ENCODE measurements at places on chromosomes 5 and 9. TPM values are rescaled to one million over a fixed set of nuclear protein-coding genes. Genes with fewer than 3 reads are reported as not detected.

Gene BTNL3
- total RNA-seq: not detected

Gene DAB2IP
- not detected for total RNA-seq

Gene NUP214
- 67.4 TPM for total RNA-seq

Gene ADAMTS2
- total RNA-seq: not detected

GRCh38 chr5:58075907-58076306 lies 384.0 kb downstream of the PLK2 start:
- no peaks in the 10 kb centered on the region for H3K36me3 ChIP-seq
- no peak overlapping the region for H3K27ac ChIP-seq
- DNase-seq: no peak
- no peaks in the 10 kb centered on the region for H3K4me1 ChIP-seq
- H3K4me3 ChIP-seq: no peak overlapping the region
- H3K27me3 ChIP-seq: no peaks in the 10 kb centered on the region

GRCh38 chr9:95341293-95341962 lies 23.9 kb upstream of the FANCC start:
- no peak for DNase-seq
- no peak overlapping the region for H3K4me3 ChIP-seq
- no peaks in the 10 kb centered on the region for H3K36me3 ChIP-seq

DNA sequence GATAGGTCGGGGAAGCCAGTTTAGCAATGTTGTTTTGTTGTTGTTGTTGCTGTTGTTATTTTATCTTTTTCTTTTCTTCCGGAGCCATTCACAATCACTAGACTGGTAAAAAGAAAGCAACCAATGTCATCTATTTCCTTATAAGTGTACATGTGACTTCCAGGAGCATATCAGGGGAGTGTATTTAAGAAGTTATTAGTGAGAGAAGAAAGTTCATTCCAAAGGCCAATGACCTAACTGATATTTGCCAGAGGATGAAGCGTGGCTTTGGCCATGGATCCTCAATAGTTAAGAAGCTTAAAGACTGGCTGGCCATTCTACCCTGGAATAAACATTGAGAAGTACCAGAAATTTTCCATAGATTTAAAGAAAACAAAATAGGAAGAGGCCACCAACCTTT lies 341.4 kb upstream of the RFX3 start:
- no peak overlapping the region for H3K4me3 ChIP-seq
- no peak for DNase-seq
- peaks cover 40% of the 10 kb centered on the region for H3K36me3 ChIP-seq
- no peaks in the 10 kb centered on the region for H3K27me3 ChIP-seq

Data from activated T-helper 2 cell treated with anti-CD3 and anti-CD28 coated beads, Interferon-gamma antibody, Interleukin-2, Interleukin-4, amounts not matched to agents 10 μg/mL and 5 μg/mL and 100 μg/mL, durations not matched to agents 14 hours and 24 hours and 36 hours (primary cell).